ENCODE measurements at places on chromosomes 3 and 15.

DNA sequence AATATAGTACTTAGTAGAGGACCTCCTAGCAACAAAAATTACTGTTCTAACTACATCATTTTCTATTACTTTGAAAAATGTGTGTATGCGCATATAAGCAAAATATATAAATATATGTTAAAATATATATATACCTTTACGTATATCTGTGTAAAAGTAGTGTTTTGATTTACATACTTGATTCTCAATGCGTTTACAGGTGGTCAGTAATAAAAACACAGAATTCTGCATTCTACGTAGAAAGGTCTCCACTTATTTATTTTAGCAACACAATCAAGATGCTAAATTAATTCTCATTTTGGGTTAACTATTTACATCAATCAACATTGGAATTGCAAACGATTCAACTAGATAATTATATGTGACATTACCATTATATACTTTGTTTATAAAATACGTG is 158.0 kb downstream of the ATG7 start:
- no peak for DNase-seq

DNA sequence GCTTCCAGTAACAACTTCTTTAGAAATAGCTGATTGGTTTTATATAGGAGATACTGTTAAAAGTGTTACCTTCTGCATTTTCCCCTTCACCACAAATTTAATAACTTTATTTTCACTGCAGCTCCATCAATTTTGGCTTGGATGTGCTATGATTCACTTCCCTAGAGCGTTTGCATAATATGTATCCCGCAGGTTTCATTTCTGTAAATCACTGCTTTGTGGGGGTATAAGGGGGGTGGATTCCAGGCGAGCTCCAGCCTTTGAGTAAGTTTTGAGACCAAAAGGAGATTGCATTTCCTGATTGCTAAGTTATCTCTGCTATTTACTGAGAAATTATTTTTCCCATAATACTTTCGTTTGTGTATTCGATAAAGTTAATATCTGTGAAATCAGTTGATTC is 232.6 kb downstream of the TBL1XR1 start:
- no peak for DNase-seq

GRCh38 chr15:68010361-68011153 is 43.6 kb upstream of the PIAS1 start:
- no peak for DNase-seq

DNA sequence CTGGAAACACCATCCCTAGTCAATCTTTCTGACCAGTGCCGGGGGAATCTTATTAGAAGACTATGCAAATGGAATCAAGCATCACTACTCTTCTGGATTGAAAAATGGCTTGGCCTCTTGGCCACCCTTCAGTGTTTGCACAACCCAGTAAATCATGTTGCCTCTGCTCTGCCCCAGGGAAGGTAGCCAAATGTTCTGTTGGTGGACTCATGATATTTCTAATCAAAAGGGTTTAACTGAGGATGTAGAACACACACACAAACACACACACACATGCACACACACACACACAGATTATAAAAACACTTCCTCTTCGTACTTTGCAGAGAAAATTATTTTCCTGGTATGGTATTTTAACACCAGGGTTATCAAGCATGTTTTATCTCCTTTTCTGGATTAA is 7.9 kb downstream of the RBP2 start:
- DNase-seq = no peak

- DNase-seq = no peak
Observed at GRCh38 chr15:67405208-67406191, 115.4 kb upstream of the C15orf61 start.

DNA sequence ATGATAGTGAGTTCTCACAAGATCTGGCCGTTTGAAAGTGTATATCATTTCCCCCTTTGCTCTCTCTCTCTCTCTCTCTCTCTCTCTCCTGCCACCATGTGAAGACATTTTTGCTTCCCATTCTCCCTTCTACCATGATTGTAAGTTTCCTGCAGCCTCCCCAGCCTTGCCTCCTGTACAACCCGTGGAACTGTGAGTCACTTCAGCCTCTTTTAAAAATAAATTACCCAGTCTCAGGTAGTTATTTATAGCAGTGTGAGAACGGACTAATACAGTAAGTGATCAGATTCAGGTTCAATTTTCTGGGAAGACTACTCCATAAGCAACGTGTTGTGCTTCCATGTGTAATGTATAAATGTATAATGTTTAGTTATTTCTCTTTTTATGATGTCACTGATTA is 29.2 kb downstream of the CADPS start:
- no peak for DNase-seq
